Hypothalamus (tissue), 51 donors: ENCODE measurements at places on chromosomes 2 and 18.

DNA sequence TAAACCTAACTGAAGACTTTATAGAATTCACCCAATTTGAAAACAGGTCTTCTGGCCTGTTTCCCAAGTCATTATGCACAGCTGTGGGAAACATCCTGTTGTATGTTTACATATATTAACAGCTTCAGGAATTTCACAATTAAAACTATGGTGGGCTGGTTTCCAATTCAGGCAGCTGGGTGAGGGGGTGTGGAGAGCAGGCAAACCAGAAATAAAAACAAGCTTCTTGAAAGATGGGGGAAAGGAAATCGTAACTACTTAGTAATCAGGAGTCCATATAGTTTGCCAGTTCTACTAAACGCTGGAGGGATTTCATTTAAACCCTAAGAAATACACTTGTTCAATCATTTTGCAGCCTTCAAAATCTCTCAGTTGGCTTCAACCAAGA is 22.8 kb downstream of the ATP8B1 start:
- no peak for DNase-seq

DNA sequence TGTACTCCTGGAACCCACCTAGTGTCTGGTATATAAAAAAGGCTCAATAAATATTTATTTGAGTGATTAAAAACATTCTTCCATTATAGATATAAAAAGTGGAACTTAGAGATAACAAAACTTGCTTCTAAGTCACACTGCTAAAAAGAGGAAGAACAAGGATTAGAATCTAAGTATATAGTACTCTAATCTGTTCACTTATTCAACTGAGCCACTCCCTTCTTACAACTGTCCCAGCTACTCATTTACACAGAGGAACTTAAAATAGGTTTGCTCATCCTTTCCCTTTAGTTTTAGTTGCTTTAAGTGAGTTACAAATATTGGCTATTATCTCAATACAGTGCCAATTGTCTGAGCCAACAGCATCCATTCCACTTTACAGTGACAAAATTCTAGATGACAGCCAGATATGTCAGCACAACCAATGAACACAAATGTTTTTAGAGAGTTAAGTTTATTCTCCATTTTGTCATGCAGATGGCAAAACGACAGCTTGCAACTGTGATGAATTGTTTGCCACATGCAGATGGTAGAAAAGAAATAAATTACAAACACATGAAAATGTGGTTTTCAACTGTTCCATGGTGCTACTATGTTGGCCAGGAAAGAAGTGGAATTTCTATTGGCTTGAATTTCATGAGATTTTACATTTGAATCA is 280.7 kb upstream of the ZC3H15 start:
- no peak for DNase-seq

DNA sequence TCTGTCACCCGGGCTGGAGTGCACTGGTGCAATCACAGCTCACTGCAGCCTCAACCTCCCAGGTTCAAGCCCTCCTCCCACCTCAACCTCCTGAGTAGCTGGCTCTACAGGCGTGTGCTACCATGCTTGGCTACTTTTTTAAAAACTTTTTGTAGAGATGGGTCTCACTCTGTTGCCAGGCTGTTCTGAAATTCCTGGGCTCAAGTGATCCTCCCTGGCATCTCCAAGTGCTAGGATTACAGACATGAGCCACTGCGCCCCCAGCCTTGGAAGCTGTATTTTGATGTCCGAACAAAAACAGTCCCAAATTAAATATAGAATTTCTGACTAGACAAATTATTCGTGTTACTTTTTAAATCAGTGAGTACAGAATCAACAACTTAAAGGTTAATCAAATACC is 97.4 kb downstream of the ZNF516 start:
- no peak for DNase-seq

- DNase-seq = no peak
These were observed 140.0 kb upstream of the ST6GAL2 start for GRCh38 chr2:107025869-107026380.

GRCh38 chr2:160993654-160994061 is 166.6 kb upstream of the TANK start:
- no peak for DNase-seq

DNA sequence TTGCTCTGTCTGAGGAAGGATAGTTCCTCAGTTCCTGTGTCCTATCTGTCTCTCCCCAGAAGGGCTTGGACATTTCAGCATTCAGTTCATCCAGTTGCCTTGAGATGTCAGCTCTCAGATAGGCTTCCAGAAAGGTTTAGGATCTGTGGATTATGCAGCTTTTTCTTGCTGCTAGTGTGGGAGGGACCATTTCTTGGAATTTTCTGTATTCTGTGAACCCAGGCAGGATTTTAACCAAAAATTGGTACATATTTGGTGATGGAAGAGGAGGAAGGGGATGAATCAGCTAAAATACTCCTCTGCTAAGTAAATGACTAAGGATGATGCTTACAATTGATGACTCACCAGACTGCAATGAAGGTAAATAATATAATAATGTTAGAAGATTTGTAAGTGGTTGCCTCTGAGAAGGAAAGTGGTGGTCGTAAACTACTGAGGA is 58.6 kb upstream of the DOCK10 start:
- DNase-seq = no peak

- DNase-seq = no peak
These were observed 7.0 kb downstream of the CCDC93 start for GRCh38 chr2:118006861-118007260.

DNA sequence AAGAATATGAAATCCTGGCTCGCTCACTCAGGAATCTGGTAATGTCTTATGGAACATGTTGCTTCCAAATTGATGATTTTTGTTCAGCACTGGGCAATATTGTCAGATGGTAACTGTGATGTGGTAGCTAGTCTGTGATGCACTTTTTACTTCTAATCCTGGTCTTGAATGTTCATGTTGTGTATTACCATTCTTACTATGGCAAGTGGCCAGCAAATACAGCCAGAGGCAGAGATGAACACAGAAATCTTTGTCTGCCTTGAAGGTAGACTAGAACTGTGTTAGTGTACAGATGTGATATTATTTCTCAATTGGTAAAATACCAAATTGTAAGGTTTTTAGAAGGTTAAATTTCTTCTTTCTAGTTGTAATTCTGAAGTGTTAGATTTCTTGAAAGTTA is 83.3 kb downstream of the UBE2E3 start:
- no peak for DNase-seq

GRCh38 chr2:78999406-78999805 is 26.1 kb upstream of the REG3G start:
- DNase-seq = no peak

- no peak for DNase-seq
These were observed 42.3 kb upstream of the PTPRM start for GRCh38 chr18:7524786-7525185.

- no peak for DNase-seq
These were observed 293.6 kb downstream of the FSIP2 start for GRCh38 chr2:186032102-186032738.

GRCh38 chr2:176535467-176536113 is 266.3 kb downstream of the MTX2 start:
- no peak for DNase-seq

- DNase-seq = no peak
These were observed 10.3 kb upstream of the DNAJC10 start for GRCh38 chr2:182705761-182706160.

GRCh38 chr2:142965443-142965842 is 88.0 kb downstream of the KYNU start:
- no peak for DNase-seq

- DNase-seq = no peak
These were observed 86.6 kb downstream of the DTNB start for GRCh38 chr2:25586726-25587144.

DNA sequence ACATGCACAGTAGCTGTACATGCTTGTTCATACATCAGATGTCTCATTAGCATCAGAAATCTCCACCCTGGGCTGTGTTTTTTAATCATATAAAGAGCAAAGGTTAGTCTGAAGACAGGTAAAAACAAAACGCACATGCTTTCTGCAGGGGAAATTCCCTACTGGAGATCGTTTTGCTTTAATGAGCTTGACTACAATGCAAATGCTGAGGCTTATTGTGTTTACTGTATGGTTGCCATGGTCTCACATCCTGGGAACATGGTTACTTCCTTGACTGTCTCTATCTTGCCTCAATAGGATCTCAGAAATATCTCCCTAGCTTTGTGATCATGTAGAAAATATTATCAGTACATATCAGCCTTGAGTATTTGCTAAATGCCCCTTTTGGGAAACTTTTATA is 336.5 kb upstream of the TFPI start:
- no peak for DNase-seq

DNA sequence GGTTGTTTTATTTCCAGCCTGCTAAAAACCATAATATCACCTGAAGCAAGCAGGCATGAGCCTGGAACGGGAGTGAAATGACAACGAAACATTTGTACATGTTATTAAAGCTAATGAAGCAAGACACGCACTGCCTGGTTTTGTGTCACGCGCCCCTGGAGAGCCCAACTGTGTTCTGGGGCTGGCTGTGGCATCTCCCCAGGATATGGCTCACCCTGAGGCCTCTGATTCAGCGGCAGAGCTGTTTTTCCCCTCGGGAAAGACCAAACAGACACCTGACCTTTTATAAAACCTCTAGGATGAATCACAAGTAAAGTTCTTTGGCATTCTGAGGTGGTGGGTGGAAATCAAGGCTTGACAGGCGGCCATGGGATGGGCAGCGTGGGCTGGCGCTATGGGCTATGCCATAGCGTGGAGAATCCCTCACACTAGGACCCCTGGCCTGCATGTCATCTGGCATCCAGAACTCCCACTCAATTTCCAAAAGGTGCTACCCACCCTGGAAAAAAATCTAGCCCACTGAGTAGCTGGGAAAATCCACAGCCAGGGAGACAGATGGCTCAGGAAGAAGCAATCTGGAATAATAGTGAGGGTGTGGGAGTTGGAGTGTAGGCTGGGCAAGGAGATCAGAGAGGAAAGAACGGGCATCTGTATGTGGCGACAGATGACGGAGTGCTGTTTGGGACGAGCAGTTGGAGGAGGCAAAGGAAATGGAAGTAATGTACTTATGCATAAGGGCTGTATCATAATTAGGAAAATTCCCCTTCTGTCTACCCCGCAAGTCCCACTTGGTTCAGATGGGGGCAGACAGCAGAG is 262.0 kb downstream of the AFF3 start:
- DNase-seq = no peak

GRCh38 chr2:239311132-239312040 is 89.4 kb downstream of the HDAC4 start:
- peak; percentile 66 for DNase-seq

GRCh38 chr2:133054297-133054696 is 384.3 kb upstream of the LYPD1 start:
- DNase-seq = no peak

GRCh38 chr2:75675908-75676307 is 29.3 kb downstream of the MRPL19 start:
- no peak for DNase-seq

DNA sequence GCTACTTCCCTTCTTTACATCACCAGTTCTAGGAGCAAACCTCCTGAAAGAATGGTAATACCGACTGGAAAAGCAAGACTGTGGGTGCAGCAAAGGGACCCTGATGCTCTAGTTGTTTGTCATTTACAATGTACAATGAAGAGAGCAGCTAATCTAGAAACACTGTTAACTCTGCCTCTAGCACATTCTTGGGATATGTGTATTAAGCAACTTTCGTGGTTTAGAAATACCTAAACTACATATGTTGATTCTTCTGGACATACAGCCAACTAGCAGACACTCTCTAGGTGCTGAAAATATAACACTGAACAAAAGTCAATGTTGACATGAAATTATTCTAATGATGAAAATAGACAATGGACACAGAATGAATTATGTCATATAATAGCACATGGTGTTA is 440.3 kb upstream of the MC4R start:
- DNase-seq = no peak

GRCh38 chr2:85976106-85976920 is 87.5 kb upstream of the ST3GAL5 start:
- DNase-seq = no peak

DNA sequence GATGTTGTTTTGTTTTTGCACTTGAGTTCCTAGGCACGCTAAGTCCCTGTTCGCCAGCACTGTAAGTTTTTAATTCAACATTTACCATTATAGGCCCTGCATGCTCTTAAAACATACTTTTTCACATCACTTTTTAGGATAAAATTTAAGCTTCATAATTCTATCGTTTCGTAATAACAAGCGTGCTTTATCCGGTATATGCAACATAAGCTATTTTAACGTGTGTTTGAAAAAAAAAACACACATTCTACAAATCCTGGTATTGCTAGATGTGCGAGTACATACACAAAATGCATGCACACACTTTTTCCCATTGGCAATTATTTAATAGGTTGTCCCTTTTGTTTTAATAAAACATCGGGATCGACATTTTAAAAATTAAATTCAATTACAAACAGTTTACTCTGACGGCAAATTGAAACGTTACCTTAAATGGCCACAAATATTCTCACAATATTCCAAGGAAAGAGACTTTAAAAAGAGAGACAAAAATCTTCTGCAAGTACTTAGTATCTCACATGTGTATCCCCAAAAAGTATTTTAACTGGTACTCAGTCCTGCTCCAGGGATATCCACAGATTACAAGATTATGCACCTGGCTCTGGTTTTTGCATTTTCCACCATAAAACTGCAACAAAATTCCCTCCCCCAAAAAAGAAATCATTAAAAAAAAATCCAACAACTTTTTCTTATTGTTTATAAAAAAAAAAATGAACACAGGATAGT is 1.0 kb upstream of the TCF4 start:
- no peak for DNase-seq

GRCh38 chr2:232336981-232337720 is 41.4 kb upstream of the ALPP start:
- DNase-seq = no peak

- no peak for DNase-seq
These were observed 270.7 kb downstream of the PIEZO2 start for GRCh38 chr18:10878703-10879102.

DNA sequence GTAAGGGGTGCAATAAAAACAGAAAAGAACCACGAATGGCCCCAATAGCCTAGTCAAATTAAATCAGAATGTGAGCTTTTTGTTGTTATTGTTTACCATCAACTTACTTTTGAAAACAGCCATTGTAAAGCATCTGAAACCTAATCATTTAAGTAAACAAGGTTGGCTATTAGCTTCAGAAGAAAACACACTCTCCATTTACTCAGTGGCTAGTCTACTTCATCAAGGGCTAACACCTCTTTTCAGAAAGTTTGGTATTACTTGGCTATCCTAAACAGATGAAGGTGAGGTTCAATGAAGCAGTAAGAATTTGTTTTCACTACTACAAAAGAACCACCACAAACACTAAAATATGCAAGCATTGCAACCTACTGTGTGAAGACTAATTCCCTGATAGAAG is 398.0 kb downstream of the CDH2 start:
- DNase-seq = no peak

DNA sequence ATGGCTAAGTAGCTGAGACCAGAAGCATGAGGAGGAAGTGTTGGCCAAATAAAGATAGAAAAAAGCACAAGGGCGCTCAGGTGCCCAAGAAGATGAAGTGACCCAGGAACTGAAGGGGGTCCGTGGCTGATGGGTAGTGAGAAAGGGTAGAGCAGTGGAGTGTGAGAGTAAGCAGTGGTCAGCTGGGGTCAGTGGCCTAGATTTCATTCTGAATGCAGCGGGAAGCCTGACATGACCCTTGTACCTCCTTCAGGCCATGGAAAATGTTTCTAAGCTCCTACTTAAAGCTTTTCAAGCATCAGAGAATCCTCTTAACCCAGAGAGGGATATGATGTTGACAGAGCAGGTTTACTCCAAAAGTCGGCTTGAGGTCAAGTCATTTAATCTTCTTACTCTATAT is 89.0 kb upstream of the UNC80 start:
- DNase-seq = no peak

- DNase-seq = no peak
These were observed 151.8 kb downstream of the B3GNT2 start for GRCh38 chr2:62347563-62348270.
